ENCODE measurements at places on chromosomes 12 and 14. TPM values are rescaled to one million over a fixed set of nuclear protein-coding genes. Genes with fewer than 3 reads are reported as not detected.
A peak's percentile ranks its signal among the peaks of the same experiment; 100 is the strongest.

DNA sequence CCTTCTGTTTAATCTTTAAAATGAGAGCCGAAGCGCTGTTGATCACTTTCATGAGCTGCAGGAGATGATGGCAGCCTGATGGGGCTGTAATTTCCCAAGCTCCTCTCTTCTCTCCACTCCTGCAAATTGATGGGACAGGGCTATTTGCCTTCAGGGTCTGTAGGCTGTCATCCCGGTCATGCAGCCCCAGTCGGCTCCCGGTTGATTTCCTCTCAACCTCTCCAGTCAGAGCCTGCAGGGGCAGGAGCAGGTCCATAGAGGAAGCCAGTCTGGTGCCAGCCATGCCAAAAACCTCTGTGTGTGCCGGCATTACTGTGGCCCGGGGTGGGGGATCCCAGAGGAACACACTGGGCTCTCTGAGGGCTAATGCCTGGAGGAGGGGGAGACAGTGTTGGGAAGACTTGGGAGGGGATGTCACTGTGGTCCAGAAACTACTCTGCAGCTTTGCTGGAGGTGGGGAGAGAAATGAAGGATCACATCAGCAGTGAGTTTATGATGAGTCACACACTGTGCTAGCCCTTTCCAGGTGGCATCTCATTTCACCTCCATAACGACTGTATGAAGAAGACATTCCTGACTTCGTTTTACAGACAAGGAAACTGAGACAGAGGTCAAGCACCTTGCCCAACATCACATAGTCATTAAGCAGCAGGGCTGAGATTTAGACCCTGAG, 46.5 kb upstream of the PRIMA1 start:
- DNase-seq, result no peak

DNA sequence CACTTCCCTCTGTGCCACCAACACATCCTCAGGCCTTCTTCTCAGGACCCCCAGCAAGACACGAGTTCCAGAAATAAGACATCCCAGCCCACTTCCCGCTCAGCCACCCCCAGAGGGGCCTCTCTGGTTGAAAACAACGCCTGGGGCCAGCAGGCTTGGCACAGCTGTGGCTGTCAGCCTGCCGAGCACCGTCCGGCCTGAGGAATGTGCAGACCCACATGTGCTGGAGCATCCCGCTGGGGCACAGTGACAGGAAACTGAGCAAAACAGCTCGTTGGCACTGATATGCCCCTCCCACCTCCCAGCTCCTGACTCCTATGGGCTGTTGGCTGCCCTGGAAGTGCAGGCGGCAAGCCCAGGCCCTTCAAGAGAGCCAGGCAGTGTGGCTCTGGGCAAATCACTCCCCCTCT, 1.4 kb downstream of the SYNE3 start:
- peak; percentile 91 for DNase-seq

DNA sequence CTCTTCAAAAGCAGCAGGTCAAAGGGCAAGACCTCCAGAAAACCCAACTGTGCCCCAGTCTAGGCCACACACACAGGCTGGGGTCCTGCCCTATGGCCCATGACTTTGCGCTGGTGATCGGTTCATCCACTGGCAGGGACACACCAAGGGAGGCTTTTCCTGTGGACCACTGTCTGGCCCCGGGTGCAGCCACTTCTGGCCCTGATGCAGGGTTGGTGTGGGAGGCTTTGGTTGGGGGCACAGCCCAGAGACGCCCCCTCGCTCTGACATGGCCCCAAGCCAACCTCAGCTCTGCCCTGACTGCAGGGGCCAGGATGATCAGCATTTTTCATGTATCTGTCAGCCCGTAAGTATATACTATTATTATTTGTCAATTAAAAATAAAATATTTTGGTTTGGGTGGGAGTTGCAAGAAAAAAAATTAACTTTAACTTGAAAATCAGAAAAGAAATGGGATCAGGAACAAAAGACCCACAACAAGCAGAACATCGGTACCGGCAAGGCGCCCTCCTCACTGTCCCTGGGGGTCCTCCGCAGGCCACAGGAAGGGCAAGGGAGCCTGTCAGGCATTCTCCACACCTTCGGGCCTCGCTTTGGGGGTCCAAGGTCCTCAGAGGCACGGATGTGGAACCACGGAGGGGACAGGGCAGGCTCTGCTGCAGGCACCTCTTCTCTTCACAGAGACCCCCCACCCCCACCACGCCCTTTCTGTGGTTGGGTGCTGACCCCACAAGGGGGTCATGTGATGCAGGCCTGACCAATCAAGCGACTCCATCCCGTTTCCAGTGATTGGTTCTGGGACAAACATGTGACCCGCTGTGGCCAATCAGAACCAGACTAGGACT, 181.5 kb upstream of the SFSWAP start:
- DNase-seq, result no peak

- DNase-seq, result peak; percentile 38
Observed at GRCh38 chr14:67820428-67820971, 921 bp downstream of the RAD51B start.

The PARPBP gene
- 6.8 TPM for total RNA-seq

GRCh38 chr12:11877869-11878780, 192.6 kb upstream of the BCL2L14 start:
- peak; percentile 53 for DNase-seq

GRCh38 chr14:42378880-42379279, 772.2 kb downstream of the LRFN5 start:
- DNase-seq, result no peak

DNA sequence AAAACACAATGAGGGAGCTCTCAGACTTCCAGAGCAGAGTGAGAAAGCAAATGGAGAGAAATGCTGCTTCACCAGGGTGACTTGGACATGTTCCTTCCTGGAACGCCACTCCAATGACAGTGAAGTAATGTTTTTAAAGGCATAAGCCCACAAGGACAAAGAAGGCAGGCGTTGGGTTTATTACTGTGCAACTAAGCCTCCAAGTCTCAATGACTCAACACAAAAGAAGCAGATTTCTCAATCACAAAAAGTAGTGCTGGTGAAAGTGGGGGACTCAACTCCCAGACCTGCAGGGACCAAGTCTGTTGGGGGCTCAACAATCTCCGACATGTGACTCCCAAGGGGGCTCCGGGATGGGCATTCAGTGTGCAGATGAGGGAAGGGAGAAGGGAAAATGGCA, 505.2 kb downstream of the BCL11B start:
- DNase-seq, result no peak

The MIP gene
- not detected for total RNA-seq

GRCh38 chr12:27193854-27194544, 50.1 kb upstream of the STK38L start:
- DNase-seq, result peak; percentile 25

DNA sequence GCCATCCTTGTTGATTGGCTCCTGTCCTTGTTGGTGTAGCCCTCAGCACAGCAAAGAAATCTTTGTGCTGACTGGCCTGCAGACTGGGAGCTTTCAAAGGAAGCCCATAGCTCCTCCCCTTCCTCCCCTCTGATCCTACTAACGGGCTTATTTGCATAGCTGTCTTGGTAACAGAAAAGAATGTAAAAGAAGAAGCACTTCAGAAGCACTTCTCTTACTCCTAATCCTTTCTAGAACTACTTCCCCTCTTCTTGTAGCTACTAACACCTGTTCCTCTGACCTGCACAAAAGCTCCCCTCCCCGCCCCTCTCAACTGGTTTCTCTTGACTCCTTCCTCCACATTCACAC, 14.3 kb upstream of the RIC8B start:
- DNase-seq, result peak; percentile 48

DNA sequence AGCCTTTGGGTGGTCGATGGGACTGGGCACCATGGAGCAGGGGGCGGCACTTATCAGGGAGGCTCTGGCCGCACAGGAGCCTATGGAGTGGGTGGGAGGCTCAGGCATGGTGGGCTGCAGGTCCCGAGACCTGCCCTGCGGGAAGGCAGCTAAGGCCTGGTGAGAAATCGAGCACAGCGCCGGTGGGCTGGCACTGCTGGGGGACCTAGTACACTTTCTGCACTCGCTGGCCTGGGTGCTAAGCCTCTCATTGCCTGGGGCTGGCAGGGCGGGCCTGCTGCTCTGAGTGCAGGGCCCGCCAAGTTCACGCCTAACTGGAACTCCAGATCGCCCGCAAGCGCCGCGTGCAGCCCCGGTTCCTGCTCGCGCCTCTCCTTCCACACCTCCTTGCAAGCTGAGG, 33.1 kb upstream of the SLCO1B3 start:
- DNase-seq, result no peak

DNA sequence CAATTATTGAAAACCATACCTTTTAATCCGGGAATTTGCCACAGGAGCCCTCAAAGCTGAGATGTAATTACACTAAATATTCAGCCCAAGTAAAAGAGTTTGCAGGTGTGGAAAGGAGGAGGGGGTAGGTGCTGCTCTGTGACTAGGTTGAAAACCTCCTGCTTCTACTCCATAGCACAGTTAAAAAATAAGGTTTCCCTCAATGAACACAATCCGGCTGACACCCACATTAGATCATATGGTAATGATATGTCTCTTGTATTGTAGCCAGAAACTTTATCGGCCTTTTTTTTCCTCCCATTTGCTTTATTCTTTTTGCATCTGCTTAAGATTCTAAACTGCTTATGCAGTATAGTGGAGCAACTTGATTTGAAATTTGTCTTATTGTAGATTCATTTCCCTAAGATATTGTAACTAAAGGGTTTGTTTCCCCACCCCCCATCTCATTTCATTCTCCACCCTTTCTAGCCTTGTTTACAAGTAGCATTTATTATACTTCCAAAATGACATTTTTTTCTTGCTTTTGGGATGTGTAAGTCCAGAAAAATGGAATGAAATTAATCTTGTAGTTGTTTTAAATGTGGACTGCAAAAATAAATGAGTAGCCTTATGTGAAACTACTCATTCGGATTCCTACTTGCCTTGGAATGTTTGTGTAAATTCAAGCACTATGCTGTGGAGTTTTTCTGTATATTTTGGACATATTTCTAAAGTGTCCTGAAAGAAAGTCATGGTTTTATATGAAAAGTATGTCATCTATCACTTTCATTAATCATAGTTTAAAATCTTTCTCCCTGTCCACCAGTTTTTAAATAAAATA, at the start of gene DCN:
TSS of gene DCN (minus strand) at position 182 of the 820 bp plus-strand sequence. CDS start 4,265 bp downstream, outside the sequence.
- DNase-seq, result peak; percentile 93

GRCh38 chr12:102120886-102121285, 903 bp downstream of the PARPBP start:
- DNase-seq, result no peak

GRCh38 chr12:53128780-53129569, 25.7 kb downstream of the SOAT2 start:
- no peak for DNase-seq

- no peak for DNase-seq
Observed at GRCh38 chr12:45928309-45928708, 62.1 kb downstream of the SCAF11 start.

DNA sequence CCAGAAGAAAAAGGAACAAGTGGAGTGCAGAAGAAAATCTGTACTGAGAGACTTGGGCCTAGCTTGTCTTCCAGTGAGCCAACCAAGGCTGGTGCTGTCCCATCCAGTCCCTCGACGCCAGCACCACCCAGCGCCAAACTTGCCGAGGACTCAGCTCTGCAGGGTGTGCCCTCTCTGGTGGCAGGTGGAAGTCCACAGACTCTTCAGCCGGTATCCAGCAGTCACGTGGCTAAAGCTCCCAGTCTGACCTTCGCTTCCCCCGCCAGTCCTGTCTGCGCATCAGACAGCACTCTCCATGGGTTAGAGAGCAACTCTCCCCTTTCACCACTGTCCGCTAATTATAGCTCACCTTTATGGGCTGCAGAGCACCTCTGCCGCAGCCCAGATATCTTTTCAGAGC, 15.6 kb downstream of the CIPC start:
- no peak for DNase-seq

The XRCC3 gene
- total RNA-seq, result 6.9 TPM

GRCh38 chr14:90858511-90858910, 42.3 kb upstream of the TTC7B start:
- DNase-seq, result no peak

The FBXO33 gene
- total RNA-seq, result 6.2 TPM
